T-helper 9 cell (primary cell): ENCODE measurements at places on chromosomes 12 and 14.

DNA sequence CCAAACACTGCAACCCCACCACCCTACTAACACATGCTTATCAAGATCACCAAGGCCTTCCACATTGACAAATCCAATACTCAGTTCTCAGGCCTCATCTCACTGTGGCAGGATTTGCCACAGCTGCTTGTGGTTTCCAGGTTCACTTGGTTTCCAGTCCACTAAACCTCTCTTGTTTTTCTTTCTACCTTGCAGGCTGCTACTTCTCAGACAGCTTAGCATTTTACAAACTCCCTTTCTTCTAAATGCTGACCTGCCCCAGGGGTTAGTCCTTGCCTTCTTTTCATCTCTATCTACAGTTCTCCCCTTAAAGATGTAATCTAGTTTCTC is 84.1 kb downstream of the BCAT1 start:
- DNase-seq, result no peak

- no peak for DNase-seq
These were observed 39.0 kb upstream of the REP15 start for GRCh38 chr12:27657296-27657695.

- no peak for DNase-seq
These were observed 30.8 kb downstream of the CACNA1C start for GRCh38 chr12:2083561-2083960.

DNA sequence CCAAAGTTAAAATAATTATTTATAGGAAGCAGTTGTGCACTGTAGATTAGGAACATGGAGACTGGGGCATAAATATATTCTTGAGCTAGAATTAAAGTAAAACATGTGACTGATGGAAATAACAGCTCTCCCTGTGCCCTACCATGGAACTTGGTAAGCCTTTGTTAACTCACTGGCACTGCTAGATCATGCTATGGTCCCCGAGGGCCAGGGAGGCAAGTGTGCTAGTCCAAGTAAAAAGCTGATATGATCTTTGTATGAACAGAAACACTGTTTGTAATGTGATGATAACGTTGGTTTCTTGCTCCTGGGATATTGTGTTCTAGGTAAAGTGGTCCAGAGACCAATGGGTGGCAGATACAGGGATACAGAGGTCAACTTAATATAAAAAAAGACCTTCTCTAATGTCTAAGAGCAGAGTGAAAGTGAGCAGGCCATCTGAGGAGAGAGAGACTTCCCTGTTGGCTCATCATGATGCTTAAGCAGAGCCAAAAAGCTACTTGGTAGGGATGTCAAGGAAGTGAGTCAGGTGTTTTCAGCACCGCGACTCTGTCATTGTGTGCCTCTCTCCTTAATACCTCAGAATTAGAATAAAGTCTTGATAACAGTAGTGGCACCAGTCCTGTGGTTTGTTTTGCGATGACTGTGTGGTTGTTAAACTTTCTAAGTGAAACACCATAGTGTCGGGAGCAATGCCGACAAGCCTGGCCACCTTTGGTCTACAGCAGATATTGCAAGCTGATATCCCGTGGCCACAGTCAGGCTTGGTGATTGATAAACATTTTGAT is 27.6 kb downstream of the BICD1 start:
- no peak for DNase-seq

DNA sequence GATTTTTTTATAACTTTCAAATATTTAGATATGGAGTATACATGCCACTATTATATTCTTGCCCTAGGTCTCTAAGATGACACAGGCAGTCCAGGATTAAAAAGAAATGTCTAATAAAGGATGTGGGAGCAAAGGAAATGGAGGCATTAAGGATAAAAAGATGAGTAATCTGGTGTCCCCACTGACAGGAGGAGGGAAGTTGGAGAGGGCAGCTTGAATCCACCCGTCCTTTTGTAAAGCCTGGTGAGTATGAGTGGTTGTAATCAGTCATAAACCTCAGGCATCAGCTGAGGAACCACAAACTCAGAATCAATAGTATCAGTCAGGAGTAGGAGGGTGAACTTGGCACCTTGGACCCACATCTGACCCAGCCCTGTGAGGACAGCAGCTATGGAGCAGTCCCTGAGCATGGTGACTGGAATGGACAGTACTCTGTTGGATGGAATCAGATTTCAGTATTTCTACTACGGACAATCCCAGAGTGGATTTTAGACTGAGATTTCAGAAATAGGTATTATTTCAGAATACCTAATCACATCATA is 100.5 kb downstream of the EXOC5 start:
- no peak for DNase-seq

- no peak for DNase-seq
These were observed 47.0 kb downstream of the C12orf50 start for GRCh38 chr12:87982208-87982607.
